Foreskin keratinocyte (primary cell): ENCODE measurements at places on chromosomes 11 and 22. TPM values are rescaled to one million over a fixed set of nuclear protein-coding genes. Genes with fewer than 3 reads are reported as not detected.

FGF4 gene
- not detected in 2 replicates for total RNA-seq

NRGN gene
- 4.2 and 4.4 TPM in 2 replicates for total RNA-seq

RNF215 gene
- total RNA-seq = 9.2 and 12.0 TPM in 2 replicates

SLC5A1 gene
- total RNA-seq = 0.10 TPM in 1 of 2 replicates, not detected in the other

OR8D1 gene
- total RNA-seq = not detected in 2 replicates

CCDC89 gene
- total RNA-seq = 0.14 and 0.51 TPM in 2 replicates

DDI1 gene
- total RNA-seq = not detected in 2 replicates

GLYAT gene
- not detected in 2 replicates for total RNA-seq

IFITM1 gene
- 399 and 491 TPM in 2 replicates for total RNA-seq

GRCh38 chr11:62489204-62489603, 57.4 kb downstream of the AHNAK start:
- no peak for DNase-seq

DNA sequence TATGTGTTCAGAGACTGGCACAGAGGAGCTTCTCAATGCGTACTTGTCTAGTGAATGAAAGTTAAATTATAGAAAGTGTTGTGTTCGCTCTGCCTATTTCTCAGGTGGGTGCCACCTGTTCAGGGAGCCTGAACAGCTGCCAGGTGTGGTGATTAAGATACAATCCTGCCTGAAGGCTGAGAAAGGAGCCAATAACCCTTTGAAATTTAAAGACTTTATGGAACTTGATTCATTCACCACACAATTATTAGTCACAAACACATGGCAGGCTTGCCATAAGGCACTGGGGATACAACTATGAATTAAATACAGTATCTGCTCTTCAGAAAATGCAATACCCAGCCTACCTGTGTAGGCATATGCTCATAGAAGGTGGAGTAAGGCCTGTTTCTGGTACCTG, 92.9 kb upstream of the AMOTL1 start:
- DNase-seq = peak; percentile 97

DNA sequence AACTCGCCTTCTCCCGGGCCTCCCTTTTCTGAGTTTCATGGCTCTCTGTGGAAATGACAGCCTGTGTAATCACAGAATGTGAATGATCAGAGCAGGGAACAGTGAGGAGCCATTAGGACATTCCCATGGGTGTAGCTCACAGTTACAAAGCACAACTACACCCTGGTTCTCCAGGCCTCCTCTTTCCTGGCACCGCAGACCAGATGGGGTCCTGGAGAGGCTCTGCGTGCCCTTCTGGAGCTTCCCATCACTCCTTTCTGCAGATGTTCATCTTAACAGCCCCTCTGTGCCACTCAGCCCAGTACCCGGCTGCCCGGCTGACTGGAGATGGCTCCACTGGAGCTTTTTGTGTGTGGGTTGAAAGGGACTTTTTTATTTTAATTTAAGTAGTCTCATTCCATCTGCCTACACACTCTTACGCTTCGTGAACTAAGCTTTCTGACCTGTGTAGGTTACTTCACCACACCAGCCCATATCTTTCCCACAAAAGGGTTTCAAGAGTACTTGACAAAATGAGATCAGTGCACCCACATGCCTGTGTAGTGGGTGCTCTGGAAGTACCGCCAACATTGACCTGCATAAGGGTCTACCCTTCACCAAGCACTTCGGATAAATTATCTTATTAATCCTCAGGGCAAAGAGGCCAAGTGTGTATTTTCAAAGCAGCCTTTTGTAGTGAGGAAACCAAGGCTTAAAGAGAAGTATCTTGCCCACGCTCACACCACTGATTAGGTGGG, 29.8 kb downstream of the SREBF2 start:
- no peak for DNase-seq

DNA sequence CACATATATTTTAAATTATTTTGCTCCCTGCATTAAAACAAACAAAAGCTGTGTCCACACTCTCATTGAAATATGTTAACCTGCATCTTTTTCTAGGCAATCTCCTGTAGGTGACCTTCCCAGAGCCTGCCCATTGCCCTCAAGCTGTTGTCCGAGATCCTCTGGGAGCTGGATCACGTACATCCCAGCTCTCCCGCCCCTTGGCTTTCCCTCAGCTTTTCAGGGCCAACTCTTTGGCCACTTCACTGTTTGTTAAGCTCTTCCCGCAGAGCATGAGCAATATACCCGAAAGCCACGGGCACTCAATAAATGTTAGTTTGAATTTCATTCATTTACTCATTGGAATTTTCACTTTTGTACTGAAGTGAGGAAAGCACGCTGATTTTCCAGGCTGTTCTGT, 32.2 kb downstream of the ELMOD1 start:
- DNase-seq = no peak

- DNase-seq = no peak
Measured at GRCh38 chr11:61846362-61847020, 18.4 kb downstream of the FADS2 start.

DNA sequence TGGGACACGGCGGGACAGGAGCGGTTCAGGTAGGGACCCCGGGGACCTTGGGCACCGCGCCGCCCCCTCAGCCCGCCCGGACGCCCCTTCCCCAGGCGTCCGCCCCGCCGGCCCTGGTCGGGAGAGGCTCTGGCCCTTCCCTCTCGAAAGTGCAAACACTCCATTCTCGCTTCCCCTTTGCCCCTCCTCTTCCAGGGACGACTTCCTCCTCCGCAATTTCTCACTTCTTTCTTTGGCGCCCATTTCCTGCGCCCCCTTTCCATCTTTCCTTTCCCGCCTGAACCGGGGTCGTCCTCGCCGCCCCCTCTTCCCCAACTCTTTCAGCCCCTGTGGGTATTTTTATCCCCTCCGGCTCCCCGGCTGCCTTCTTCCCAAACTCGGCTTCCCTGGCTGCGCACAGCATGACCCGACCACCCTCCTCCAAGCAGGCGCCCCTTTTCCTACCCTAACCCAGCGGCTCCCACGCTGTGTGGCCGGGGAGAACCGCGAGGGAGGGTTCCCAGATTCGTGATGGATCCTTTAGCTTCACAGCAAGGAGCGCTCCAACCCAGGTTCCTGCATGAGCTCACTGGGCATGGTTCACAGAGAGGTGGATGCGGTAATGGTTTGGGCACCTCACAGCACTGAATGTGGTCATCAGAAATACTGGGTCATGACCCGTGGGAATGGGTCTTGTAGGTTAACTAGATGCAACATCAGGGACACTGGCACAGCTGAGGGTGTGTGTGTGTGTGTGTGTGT, 689 bp downstream of the RAB39A start:
- no peak for DNase-seq

- no peak for DNase-seq
Measured at GRCh38 chr11:73961321-73961720, 10.5 kb downstream of the DNAJB13 start.

DNA sequence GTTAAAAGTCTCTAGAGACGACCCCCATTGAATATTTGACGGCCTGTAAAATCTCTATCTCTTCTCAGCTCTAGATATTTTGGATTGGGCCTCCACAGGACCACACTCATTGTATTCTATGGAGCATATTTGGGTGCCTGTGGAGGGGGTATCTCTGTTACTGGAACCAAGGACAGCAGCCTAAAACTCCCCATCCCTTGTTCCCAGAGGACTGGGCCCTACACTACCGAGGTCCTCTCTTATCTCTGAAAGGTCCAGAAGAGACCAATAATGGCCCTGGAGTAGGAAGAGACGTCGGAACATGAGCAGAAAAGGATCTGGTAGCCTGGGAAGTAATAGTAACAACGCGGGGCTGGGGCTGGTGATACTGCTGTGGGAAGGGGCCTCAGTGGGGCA, 542 bp downstream of the HPS4 start:
- no peak for DNase-seq

DNA sequence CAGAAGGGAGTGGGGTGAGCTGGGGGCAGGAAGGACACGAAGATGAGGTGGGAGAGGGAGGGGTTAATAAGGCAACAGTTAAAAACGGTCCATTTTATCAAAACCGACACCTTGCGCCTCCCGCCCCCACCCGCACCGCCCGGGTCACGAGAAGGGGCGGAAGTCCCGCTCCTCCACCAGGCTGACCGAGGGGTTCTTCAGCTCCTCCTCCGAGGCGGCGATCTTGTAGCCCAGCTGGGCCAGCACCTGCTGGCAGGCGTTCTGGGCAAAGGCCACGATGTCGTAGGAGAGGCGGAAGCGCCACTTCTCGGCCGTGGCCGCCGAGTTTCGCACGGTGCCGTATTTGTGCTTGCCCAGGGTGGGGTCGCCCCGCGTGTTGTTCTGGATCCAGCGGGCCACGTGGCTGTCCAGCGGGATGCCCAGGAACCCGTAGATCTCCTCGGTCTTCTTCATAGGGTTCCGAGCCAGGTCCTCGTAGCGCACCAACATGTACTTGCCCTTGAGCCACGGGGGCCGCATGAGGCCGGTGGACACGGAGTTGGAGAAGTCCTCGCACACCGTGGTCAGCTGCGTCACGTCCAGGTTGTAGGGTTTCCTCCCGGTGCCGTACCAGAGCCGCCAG, 15.8 kb downstream of the CHST1 start:
- DNase-seq = no peak

- DNase-seq = no peak
Measured at GRCh38 chr11:37353192-37353591, 755.2 kb upstream of the RAG2 start.

GRCh38 chr11:17209939-17210245, 2.1 kb upstream of the PIK3C2A start:
- DNase-seq = no peak

GRCh38 chr22:48807155-48807554, 1020.5 kb downstream of the BRD1 start:
- DNase-seq = no peak

DNA sequence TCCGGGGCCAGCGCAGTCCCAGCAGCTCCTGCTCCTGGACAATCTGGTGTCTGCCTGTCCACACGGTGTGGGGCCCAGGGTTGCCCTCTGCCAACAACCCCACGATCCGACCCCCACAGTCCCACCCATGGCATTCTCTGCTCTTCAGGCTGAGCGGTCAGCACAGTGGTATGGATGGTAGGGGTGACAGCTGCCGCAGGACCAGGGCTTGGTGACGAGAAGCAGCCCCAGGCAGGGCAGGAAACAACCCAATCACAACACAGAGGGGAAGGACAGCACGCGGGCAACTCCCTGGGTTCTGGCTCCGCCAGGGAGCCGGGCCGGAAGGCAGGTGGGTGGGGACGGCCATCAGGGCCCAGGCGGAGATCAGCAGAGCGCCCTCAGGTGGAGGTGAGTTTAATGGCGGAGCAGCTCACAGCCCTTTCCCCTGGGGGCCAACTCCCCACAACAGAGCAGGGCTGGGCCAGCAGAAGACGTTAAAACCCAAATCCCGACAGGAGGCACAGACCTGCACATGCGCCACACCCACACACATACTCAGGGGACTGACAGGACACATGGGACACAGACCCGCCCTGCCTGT, 5.3 kb upstream of the CHADL start:
- DNase-seq = no peak

GRCh38 chr11:111407652-111408051, 28.6 kb upstream of the POU2AF1 start:
- no peak for DNase-seq

DNA sequence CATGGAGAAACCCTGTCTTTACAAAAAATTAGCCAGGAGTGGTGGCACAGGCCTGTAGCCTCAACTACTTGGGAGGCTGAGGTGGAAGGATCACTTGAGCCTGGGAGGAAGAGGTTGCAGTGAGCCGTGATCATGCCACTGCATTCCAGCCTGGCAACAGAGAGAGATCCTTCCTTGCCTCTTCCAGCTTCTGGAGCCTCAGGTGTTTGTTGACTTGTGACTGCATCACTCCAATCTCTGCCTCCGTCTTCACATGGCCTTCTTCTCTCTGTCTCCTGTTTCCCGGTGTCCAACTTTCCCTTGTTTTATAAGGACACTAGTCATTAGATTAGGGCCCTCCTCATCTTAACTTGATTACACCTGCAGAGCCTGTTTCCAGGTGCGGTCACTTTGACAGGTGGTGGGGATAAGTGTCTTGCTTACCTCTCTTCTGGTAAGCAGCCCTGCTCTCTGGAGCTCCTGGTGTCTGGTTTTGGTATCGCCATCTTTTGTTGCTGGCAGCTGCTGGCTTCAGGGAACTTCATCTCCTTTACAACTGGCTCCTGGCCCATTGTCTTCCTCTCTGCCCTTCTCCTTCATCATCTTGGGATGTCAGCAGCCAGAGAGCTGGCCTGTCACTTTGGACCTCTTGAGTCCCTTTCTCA, 8.2 kb upstream of the USP2 start:
- no peak for DNase-seq

GRCh38 chr11:114190630-114191029, 105.6 kb upstream of the NNMT start:
- DNase-seq = no peak

DNA sequence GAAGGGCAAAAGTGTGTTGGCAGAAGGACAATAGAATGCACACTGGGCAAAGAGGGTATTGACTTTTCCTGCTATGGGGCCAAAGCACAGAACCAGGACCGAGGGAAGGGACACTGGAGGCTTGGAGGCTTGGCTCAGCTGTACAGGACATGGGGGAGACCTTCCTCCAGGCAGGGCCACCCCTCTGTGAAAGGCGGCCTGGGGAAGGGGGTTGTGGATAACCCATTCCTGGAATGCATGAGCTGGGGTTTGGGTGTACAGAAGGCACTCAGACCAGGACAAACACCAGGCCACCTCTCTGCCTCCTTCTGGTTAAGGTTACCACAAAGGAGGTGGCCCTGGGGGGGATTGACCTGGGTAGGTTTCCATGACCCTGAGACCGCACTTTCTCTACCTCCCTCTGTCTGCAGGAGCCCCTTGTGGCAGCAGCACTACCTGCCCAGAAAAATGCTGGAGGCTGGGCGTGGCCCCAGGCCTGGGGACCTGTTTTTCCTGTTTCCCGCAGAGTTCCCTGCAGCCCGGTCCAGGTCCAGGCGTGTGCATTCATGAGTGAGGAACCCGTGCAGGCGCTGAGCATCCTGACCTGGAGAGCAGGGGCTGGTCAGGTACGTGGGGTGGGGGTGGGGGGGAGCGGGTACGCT, 9.6 kb downstream of the P2RY2 start:
- peak; percentile 75 for DNase-seq

GRCh38 chr11:81394311-81394710, 1339.4 kb downstream of the FAM181B start:
- no peak for DNase-seq
